Esophagus mucosa (tissue), 1 donor: ENCODE measurements at places on chromosomes 3 and 15.
A peak's percentile ranks its signal among the peaks of the same experiment; 100 is the strongest.

- no peak for ATAC-seq
Observed at GRCh38 chr3:138197058-138197457, 10.0 kb downstream of the ARMC8 start.

DNA sequence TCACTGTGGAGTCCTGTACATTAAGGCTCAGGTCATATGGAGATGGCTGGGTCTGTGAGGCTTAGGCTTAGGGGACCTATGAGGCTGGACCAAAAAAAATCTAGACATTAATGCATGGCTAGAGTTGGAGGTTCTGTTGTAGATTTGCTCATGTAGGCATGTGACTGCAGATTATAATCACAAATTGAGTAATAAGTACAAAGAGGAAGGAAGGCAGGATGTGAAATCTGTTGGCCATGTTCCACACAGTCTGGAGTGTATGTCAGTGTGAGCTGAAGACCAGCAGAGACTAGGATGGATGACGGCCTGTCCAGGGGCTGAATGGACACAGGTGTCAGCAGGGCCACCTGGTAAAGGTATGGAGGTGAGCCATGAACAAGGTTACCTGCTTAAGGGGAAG lies at the start of gene ST3GAL6:
TSS of gene ST3GAL6 (plus strand) at position 265 of the 400 bp plus-strand sequence. CDS start 5,101 bp downstream, outside the sequence.
- ATAC-seq = peak; percentile 28

GRCh38 chr15:20351448-20351971 lies 190.1 kb downstream of the GOLGA6L6 start:
- ATAC-seq = no peak

GRCh38 chr3:49058011-49058410 lies 28.8 kb upstream of the IMPDH2 start:
- ATAC-seq = no peak

- ATAC-seq = no peak
Observed at GRCh38 chr3:143551761-143552160, 296.5 kb downstream of the SLC9A9 start.
